Stimulated activated CD8-positive, alpha-beta memory T cell treated with anti-CD3 and anti-CD28 coated beads, Interleukin-2, amount 100 ng/mL, for 1 hour (primary cell): ENCODE measurements at places on chromosomes 5 and 9.

DNA sequence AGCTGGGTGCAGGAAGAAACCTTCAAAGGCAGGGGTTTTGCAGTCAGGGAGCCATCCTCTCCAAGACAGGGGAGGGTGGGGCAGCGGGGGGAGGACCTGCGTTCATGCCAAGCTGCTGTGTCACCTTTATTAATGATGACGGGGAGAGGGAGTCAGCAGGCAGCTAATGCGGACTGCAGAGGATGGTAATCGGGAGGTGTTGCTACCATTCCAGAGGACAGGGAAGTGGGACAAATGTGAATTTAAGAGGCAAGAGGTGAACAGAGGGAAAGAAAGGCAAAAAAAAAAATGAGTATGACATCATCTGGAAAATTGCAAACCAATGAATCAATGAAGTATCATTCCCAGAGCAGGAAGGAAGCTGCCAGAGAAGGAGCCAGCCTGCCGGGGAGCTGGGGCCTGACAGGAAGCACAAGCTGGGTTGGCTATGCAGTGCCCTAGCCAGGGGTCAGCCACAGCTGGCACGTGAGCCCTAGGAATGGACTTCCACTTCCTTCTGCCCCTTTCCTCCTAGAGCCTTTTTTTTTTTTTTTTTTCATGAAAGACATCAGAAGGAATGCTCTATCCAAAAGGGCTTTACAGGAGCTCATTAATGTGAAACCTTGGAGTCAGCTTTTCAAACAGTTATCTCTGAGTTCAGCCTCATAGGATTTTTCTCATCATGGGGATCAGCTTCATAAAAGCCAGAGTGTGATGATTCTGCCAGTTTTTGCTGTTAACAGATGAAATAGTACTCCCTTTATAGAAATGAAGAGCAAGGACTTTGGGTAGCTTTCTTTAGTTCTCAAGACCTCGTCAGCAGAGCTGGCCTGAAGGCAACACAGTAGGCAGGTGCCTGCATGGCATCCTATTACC, 9.2 kb downstream of the INSYN2B start:
- DNase-seq = no peak

DNA sequence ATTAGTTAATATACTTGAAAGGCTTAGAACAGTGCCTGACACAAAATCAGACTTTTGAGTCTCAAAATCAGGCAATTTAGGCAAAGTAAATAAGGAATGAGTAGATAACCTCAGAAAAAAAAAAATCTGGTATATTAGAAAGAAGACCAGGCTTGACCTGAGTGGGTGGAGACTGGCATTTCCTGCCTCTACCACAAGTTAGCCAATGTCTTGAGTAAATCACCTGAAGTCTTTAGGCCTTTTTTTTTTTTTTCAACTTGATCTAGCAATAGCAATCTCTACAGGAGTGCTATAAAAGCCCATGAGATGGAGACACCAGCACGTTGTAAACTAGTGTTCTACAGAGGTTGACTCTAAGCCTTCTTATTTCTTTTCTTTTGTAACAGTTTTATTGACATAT, 104.2 kb upstream of the RASEF start:
- no peak for DNase-seq

GRCh38 chr5:1344975-1345838, at the start of gene CLPTM1L:
CLPTM1L (minus strand) TSS chr5:1345099; CDS start chr5:1344841, 258 bp downstream.
- peak; percentile 76 for DNase-seq

GRCh38 chr9:119349351-119349825, 19.8 kb downstream of the BRINP1 start:
- DNase-seq = no peak

GRCh38 chr5:173065155-173065554, 9.0 kb downstream of the CREBRF start:
- DNase-seq = no peak

DNA sequence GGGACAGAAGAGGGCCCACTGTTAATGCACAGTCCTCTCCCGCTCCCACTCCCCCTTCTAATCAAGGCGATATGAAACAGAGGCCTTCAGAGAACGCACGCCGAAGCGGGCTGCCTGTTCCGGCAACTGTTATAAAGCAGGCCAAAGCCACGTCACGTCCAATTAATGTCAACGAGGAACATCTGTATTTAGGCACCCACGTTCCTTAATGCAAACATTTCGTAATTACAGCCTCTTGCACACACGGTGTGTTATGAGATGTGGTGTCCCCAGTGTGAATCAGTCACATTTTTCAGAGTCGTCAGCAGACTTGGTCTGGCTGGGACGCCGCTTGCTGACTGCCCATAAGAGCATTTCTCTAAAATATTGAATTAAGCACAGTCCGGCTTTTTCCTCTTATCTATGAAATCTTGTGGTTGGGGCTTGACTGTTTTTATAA, 339.0 kb downstream of the NSG2 start:
- no peak for DNase-seq

- no peak for DNase-seq
Observed at GRCh38 chr5:65882278-65882677, 44.1 kb upstream of the ERBIN start.

DNA sequence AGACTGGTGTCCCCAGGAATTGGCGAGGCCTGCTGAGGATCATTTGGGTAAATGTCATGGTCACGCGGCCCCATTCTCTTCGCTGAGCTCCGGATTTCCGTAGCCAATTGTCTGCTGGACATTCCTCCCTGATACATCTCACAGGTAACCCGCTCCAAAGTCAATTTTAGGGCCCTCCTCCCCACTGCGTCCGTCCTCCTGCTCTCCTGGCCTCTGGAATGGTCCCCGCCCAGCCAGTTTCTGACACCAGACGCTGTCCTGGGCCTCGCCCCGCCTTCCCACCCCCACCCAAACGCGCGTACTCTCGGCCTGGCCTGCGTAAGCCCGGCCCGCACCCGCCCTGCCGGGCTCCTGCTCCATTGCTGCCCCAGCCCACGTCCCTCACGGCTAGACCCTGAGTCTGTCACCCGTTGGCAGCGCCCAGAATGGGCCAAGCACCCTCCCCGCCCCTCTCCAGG, 202.0 kb downstream of the AUH start:
- no peak for DNase-seq

GRCh38 chr9:137750566-137750965, 127.0 kb upstream of the CACNA1B start:
- no peak for DNase-seq

DNA sequence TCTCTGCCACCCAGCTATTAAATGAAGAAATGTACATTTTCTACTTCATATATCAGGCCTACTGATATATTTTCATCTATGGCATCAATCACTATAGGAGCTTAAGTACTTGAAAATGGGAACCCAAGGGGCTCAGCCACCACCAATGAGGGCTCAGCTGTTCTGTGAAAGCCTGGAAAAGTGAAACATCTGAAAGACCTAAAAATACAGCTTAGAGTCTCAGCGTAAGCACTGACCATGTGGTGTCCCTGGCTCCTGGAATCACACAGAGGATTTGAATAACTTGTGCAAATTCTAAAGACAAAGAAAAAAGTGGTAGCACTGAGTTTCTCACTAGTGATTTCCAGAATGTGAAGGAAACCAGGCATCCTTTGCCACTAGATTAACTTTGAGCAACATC, 64.5 kb downstream of the PTPRD start:
- no peak for DNase-seq

DNA sequence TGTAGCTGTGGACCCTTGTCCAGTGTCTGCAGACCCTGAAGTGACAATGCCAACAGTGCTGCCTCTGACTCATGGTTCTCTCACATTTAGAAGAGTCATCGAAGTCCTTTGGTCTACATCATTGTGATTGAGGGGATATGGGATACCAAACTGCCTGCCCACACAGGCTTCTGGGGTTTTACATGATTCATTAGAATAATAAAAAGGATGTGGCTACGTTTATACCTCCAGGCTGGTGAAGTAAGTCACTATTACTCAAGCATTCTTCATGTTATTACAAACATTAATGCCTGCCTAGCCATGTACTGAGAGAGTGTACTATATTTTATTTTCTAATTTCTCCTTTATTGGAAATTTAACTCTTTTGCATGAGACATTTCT, 365.7 kb downstream of the SPATA31D1 start:
- no peak for DNase-seq

DNA sequence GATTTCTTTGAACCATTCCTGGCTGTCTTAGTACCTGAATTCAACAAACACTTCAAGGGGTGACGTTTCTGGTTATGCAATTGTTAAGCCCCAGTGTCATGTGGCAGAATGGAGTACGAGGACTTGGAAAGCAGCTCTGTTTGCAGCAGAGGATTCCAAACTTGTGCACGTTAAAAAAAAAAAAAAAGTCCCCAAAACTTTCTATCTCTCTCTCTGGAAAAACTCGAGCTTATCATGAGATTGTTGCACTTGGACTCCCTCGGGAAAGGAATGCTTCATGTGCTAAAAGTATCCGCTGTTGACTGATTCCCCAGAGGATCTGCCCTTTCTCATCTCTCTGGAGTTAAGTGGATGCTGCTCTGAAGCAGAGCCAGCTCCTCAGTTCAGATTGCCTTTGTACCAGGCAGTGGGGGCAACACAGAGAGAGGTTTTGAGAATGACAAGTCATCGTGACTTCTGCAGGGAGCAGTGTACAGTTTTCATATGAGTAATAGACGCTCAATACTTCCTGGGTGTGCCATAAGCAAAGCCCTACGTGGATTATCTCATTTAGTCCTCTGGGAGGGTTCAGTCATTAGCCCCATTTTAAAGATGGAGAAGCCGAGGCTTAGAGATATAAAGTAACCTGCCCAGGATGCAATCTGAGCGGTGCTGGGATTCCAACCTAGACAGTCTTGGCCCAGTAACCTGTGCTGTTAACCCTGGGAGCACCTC, 28.1 kb downstream of the TMOD1 start:
- DNase-seq = no peak

- no peak for DNase-seq
Observed at GRCh38 chr5:82931110-82931509, 146.1 kb downstream of the TMEM167A start.

GRCh38 chr5:55989860-55990259, 4.9 kb downstream of the IL6ST start:
- no peak for DNase-seq

- no peak for DNase-seq
Observed at GRCh38 chr5:95610546-95610945, 9.3 kb upstream of the GPR150 start.

DNA sequence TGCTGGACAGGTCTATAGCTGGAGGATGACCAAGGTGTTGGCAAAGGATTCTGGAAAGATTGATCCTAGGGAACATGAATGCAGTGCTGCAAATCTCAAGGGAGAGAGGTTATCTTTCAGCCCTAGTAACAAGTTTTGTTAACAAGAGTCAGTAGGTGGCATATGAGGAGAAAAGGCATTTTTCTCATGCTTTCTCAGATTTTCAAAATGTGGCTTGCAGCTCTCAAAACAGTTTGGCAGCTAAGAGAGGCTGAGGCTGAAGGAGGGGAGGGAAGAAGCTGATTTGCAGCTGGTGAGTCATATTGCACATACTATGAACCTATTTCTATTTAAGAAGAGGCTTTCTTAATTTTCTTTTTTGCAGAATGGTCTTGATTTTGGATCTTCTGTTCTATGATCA, 64.3 kb upstream of the PCA3 start:
- no peak for DNase-seq

GRCh38 chr5:21807953-21808352, 1045.2 kb downstream of the CDH12 start:
- no peak for DNase-seq

DNA sequence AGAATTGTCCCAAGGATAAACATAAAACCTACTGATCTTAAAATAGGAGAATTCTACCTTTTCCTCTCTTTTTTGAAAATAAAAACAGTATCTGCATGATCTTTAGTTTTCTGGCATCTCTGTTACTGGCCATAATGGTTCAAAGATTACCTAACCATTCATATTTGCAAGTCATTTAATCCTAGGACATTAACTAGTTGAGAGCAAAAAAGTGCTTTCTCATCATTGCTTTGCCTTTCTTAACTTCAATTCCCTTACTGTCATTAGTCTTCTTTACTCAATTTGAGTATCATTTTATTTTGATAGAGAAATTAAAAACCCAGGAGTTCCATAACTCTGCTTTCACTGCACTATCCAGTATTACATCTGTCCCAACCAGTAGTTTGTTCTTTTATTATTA, 68.6 kb downstream of the RFX3 start:
- DNase-seq = no peak

DNA sequence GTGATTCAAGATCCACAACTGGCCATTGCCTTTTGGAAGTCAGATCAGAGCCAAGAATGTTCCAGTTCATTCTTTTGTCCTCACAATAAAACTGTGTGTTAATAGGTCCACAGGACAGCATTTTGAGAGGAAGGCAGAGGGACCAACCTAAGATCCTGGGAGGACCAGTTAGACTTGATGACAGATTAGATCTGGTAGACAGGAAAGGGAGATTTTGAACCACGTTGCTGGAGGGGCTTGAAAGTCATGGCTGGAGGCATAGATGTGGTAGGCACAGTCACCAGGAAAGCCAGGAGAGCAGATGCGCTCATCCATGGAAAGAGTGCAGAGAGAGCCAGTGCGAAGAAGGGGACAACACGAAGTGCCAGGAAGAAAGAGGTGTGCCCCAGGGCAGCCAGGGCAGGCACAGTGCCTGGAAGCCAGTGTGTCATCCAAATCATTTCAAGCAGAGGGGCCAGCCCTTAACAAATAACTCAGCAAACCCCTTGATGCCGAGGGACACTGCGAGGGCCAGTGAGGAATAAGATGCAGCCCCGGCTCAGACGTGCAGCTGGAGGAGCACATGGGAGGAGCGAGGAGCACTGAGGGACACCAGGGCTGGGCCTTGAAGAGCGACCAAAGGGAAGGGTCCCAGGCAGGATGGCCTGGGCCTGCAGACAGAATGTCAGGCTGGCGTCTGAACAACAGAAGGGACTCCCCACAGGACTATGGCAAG, 12.8 kb upstream of the SLC2A8 start:
- no peak for DNase-seq

GRCh38 chr5:36978196-36978595, 101.6 kb downstream of the NIPBL start:
- DNase-seq = no peak

DNA sequence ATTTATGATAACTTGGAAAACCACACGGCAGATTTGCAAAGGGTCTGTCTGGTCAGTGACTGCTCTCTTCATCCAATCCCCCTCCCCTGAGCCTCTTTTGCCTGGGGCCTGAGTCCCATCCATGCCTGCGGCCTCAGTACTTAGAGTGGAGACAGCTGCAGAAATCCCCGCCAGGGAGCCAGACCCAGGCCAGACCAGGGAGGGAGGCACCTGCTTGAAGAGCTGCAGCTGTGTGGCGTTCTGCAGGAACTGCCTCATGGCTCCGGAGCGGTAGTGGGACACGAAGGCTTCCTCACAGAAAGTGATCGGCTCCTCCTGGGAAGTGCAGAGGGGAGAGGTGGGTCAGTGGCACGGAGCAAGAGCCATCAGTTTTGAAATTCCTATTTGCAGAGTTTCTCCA, 101.6 kb downstream of the CRB2 start:
- DNase-seq = no peak

DNA sequence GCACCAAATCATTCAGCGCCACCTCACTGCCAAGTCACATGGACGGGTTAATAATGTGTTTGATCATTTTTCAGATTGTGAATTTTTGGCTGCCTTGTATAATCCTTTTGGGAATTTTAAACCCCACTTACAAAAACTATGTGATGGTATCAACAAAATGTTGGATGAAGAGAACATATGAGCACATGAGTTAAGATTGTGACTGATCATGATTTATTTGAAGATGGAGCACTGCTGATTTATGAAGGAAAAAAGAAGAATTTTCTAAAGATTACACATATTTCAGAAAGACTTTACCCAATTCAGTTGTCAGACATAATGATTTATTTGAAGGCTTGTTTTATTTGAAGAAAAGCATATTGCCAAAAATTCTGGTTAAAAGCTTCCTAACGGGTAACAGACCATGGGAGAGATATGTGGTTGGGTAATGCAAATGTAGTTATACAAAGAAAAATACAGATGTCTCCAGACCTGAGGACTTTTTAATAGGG, 37.4 kb downstream of the TNFAIP8 start:
- no peak for DNase-seq

GRCh38 chr5:14685757-14686156, 21.2 kb downstream of the OTULIN start:
- DNase-seq = no peak
